ENCODE measurements at places on chromosomes 5 and 9.

DNA sequence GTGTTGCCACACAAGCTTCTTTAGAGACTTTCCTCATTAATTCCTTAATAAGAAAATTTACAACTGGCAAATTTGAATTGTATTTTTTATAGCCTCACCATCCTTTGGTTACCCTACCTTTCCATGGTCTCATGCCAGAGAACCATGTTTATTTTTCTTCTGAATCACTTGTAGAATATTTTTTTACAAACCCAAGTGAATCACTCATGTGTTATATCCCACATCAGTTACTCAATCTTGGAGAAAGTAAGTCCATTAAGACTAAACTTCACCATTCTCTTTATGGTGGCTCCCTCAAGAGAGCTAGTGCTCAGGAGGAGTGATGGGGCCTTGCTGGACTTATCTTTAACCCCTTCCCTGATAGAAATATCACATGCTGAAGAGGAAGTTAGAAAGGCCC is 128.9 kb downstream of the SUSD1 start:
- DNase-seq = no peak

GRCh38 chr9:123002754-123003153 is 30.7 kb upstream of the GPR21 start:
- DNase-seq = no peak

DNA sequence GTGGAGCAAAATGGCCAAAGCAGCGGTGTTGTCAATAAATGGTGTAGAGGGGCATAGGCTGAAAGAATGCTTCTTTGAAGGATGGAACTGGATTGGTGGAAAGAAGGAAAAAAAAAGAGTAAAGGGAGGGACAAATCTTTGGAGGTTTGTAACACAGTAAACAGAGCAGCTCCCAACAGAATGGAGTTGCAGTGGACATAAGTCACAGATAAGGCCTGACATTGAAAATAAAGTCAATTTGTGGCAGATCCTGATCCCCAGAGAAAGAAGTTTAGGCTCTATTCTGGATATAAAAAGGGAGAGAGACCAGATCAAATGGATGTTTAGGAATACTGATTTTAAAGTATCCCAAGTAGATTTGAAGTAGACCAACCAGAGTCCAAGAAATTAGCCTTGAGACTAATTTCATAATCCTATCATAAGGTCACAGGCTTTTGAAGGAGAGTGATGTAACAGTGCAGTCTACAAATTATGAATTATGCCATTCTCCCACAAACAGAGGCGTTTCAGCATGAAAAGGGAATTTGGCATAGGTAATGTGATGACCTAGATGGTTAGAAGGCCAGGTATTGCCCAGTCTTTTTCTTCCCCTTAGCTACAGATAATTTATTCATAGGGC is 8.9 kb downstream of the ALDH1A1 start:
- DNase-seq = no peak

GRCh38 chr9:36999728-37000333 is 34.2 kb downstream of the PAX5 start:
- no peak for DNase-seq

DNA sequence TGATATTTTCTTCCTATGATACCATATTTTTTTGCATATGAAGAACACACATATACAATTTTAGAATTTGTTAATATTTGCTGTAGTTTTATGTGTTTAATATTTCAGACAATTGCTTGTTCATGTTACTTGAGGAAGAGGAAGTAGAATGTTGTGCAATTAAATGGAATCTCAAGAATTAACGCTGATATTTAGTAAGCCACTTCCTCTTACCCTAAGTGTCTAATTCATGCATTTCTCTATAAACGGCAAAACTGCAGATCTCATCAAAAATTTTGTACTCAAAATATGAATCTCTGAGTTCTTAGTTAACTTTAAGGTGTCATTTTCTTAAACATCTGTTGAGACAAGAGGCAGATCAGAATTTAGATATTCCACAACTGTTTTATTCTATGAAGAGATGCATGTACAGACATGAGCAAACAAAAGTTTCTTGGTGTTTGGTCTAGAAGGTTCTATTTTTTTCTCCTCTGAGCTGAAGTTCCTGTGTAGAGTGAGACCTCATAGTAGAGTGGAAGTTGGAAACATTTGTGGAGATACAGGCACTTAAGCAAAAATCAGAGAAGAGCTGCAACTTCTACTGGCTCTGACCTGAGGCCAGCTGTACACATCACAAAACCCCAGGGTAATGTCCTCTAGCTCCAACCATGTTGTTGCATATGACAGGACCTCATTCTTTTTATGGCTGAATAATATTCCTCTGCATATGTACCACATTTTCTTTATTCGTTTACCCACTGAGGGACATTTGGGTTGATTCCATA is 16.6 kb upstream of the TGFBI start:
- DNase-seq = no peak

DNA sequence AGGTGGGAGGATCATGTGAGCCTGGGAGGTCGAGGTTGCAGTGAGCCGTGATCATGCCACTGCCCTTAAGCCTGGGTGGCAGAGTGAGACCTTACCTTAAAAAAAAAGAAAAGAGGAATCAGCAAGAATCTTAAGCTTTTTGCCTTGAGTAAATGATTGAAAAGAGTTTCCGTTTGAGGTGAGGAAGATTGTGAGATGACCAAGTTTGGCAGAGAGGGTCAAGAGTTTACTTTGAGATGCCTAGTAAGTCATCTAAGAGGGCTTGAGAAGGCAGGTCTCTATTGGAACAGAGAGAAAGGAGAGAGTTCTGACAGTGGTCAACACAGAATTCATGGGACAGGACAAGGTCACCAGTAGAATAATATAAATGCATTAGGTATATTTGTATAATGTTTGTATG is 572.1 kb downstream of the TLE4 start:
- DNase-seq = no peak

DNA sequence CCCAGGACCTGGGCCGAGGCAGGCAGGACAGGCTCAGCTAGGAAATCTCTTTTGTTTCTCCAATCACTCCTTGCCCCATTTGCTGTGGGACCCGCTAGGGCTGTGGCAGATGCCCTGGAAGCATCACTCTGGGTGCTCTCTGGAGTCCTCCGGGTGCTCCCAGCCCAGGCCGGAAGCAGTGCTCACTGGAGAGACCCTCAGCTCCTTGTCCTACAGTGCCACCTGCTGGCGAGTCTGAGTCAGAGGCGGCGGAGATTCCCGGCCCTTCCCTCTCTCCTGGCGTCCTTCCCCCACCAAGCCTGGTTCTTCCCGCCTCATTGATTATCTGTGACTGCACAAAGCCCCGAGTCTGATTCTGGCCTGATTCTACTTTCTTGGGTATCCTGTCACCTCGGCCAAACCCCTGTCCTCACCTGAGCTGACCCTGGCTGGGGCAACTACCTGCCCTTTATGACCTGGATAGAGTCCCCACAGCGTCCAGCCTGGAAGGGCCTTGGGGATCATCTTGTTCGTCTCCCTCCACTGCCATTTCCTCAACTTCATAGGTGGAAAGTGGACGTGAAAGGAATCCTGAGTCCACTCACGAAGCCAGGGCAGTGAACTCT is 7.3 kb upstream of the BARHL1 start:
- DNase-seq = peak; percentile 29

DNA sequence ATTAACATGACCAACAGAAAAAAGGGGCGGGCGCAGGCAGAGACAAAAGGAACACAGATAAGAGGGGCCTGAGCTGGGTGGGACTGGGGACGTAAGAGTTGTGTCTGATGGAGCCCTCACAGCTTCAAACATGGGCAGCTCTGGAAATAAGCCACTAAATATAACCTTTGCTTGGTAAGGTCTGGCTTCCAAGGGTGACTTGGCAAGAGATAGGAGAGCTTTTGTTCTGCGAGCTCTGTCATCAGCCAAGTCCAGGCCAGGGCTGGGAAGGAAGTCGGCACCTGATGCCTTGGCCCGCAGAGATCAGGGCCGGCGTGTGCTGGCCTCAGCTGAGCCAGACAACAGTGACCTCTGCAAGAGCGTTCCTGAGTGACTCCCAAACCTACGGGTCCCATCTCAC is 11.8 kb downstream of the TRUB2 start:
- DNase-seq = no peak

DNA sequence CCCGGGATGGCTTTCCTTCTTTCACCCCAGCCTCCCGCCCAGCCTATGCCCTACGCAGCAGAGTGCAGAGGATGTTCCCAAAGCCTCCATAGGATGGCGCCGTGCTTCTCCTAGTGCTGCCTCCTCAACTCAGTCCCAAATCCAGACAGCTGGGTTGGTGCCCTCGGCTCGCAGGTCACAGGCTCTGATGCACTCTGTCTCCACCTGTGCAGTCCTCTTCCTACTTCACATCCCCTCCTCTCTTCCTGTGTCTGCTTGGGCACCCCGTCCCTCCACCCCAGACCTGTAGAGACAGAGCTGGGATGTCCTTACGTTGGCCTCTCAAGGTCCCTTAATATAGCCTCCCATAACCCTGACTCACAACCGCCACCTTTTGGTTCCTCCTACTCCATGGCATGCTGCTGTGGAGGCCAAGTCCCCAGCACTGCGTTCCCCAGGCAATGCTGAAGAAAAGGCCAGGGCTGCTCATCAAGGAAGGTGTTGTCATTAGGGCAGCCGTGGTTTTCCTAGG is 314.4 kb downstream of the GADD45G start:
- peak; percentile 10 for DNase-seq

- no peak for DNase-seq
Observed at GRCh38 chr5:6540111-6540827, 91.6 kb downstream of the UBE2QL1 start.

- DNase-seq = no peak
Observed at GRCh38 chr9:136079211-136079915, 15.7 kb downstream of the NACC2 start.

- DNase-seq = no peak
Observed at GRCh38 chr5:139658928-139659667, 10.9 kb downstream of the CXXC5 start.

Data from T-helper 1 cell (primary cell).